ENCODE measurements at places on chromosomes 7 and 10.

GRCh38 chr10:93710333-93710909 is 8.0 kb upstream of the FRA10AC1 start:
- DNase-seq = no peak

DNA sequence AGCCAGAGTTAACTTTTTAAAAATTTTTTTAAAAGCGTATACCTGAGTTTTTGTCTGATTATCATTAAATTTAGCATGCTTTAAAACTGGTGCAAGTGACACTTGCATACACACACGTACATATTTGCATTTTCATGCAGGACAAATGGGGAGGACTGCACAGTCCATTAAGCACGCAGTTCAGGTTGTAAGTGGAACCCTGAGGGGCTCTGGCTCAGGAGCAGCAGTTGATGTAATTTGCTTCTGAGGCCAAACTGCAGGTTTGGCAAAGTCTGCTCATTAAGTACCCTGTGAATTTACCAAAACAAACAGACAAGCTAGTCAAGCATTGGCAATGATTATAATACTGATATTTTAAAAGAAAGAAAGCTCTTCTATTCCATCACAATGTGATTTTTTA is 215.8 kb upstream of the PFKP start:
- no peak for DNase-seq

- no peak for DNase-seq
Observed at GRCh38 chr7:37781156-37781555, 67.2 kb upstream of the NME8 start.

GRCh38 chr7:2870471-2870931 is 26.4 kb upstream of the GNA12 start:
- no peak for DNase-seq

DNA sequence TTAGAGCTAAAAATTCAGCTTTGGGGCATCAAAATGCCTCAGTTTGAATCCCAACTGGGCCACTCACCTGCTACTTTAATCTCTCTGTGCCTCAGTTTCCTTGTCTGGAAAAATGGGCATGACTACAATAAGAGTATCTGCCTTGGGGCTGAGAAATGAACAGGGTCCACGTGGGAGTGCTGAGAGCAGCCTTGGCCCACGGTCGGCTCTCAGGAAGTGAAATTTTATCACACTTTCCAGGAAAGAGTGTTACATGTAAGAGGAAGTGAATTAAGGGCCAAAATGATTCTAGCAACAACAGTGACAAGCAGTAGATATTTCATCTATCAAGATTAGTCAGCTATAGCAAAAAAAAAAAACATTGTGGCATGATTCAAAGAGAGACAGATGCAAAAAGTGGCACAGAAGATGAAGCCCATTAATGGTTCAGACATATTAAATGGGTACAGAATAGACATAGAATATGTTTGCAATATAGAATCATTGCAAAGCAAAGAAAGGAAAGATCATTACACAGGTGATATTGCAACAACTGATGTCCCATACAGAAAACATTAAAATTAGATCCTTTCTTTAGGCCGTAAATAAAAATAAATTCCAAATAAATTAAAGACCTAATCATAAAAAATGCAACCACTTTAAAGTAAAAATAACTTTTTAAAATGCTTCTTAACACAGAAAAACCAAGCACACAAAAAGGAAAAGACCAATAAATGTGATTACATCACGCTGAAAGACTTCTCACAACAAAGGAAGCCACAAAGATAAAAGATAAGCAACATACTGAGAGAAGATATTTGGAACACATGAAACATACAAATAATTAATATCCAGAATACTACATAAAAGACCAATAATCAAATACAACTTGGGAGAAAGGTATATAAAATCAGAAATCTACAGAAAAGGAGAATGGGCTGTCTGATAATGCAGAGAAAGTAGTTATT is 4.3 kb downstream of the TMEM273 start:
- DNase-seq = no peak

DNA sequence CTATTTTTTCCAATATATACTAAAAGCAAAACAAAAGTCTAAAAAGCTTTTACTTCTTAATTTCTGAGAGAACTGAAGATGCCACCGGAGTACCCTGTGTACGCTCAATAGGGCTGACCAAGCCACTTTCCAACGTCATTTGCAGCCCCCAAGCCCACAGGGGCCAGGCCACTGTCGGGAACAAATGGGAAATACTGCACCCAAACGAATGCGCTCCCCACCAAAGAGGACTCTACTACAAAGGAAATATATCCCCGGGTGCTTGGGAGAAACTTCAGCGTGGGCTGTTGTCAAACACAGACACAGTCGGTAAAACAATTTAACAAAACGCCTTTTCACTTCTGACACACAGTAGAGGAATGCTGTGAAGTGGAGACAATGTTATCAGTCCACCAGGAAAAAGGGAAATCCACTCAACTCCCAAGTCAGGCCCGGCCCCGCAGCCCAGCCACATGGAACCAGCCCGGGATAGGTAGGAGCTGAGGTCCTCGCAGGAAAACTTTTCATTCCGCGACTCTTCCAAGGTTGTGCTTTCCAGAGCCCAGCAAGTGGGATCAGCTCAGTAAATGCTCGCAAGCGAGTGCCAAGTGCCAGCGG is 1.4 kb downstream of the PARD3 start:
- peak; percentile 68 for DNase-seq

DNA sequence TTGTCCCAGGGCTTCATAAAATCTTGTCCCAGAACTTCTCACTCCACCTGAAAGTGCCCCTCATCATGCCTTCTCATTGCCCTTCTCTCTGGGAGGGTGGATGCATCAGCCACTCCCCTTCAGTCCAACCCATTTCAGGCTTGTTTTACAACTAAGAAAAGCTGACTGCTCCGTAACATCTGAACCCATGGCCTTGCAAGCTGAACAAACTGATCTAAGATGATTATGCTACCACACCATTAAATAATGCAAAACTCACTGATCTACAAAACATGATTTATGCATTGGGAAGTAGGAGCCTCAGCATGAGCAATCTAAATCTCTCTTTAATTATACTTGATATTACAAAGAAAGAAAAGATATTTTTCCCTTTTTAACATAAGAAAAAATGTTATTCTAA is 34.8 kb downstream of the TFPI2 start:
- DNase-seq = no peak

DNA sequence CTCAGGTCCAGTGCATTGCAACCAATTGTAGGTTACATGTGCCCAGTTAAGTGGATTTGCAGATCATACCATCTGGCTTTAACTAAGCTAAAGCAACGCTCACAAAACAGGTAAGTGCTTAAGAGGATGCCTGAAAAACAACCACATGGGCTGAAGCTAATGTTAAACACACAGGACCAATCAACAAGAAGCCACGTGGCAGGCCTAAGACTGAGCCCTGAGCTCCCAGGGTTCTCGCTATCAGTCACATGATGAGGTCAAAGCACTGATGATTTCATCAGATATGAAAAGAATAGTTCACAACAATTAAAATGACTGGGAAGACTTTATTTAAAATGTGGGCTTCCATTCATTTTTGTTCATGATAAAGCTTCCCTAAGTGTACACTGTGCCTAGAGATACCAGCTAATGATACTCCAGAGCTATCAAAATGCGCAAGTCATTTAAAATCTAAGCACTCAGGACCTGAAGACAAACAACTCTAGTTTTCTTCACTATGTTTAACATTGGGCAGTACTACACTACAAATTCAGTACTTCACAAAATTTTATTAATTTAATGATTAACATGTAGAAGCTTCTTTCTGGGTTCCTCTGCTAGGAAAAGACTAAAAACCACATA is 90.6 kb downstream of the PIP4K2A start:
- no peak for DNase-seq

DNA sequence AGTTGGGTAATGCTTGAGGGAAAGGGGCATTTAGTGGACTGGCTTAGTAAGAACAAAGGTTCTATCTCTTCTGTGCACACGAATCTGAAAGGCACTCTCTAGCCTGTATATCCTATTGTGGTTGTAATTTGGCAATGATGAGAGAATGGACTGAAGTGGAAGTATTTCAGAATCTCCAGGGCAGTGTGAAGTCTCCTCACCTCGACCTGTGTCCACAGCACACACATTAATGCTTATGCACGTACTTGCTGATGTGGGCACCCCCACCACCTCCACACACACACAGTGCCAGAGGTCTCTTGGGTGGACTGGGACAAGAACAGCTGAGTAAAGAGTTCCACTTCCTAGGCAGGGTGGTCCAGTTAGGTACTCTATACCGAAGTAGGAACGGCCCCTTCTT is 6.9 kb downstream of the SMC3 start:
- no peak for DNase-seq

GRCh38 chr10:43971981-43972380 is 323.3 kb upstream of the ZNF32 start:
- no peak for DNase-seq

DNA sequence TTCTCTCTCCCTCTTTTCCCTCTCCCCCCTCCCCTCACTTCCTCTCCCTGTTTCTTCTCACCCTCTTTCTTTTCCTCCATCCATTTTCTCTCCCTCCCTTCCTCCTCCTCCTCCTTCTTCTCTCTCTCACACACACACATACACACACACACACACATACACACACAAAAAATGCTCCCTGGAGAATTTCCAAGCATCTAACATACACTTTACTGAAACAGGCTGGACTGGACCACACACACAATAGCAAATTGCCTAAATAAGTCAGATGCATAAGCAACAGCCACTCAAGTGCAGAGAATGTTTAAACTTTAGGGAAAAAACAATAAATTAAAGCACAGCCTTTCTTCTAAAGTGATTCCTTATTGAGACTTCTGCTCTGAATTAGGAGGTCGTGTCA is 267.7 kb downstream of the FGFR2 start:
- DNase-seq = no peak

- no peak for DNase-seq
Observed at GRCh38 chr7:47094462-47094861, 487.4 kb downstream of the TNS3 start.

- no peak for DNase-seq
Observed at GRCh38 chr10:79351332-79351731, 4.1 kb downstream of the PPIF start.

DNA sequence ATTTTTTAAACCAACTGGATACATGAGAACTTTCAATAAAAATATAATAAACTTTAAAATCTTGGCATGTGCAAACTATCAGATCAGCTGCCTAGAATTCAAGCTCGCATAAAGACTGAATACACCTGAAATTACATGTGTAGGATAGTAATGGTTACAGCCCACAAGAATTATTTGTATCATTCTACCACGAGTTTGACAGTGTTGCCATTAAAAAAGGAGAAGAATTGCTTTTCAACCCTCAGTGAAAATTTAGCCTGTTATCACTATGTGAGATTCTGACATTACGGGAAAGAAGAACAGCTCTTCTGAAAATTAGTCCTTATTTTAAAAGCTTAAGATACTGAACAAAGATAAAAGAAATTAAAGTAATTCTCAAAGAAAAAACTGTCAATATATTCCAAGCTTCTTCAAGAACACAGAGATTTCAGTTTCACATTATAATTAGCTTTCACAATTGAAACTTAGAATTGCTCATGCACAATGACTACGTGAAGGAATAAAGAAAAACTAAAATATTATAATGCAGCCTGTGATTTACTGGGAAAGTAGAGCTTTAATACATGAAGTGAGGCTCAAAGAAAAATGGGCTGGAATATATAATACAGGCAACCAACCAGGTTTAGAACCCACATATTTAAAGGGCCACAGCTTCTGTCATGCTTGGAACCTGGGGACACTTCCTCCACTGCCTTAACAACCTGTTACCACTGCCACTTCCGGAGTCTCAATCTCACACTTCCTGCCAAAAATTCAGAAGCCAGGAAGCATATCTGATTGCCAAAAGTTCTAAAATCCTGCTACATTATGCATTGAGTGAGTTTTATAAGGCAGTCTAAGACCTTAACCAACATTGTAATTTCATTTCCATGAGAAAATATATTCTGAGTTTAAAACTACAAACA is 23.2 kb downstream of the TPK1 start:
- DNase-seq = no peak

DNA sequence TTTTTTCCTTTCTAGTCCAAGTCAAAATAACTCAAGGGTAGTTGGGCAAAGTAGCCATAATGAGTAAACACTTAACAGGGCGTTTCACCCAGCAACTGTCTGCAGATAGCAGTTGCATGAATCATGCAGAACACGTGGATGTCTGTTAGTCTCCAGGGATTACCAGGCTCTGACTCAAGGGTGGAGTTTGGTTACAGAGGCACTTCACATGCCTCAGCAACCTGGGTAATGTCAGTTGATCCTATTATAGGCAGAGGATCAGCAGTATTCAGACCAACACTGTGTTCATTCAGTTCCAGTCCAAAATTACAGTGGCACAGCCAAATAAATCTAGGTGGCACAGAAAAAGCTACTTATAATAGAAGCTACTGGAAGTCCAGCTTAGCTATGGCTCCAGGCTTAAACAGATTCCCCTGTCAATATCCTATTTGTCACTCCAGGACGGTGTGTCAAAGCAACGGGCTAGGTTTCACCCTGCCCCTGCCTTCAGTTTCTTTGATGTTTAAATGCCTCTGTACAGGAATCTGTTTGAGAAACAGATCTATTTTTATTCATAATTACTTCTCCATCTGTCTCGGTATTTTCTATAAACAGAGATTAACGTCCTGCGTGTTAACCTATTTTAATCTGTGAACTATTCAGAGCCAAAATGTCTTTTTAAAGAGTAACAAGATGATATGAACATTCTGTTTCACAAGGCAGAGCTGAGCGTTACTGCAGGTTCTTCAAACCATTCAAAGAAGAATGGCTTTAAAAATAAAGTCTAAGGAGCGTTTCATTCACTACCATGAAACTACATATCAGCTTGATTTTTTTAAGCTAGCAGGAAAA is 162.6 kb upstream of the AKR1E2 start:
- peak; percentile 31 for DNase-seq

GRCh38 chr10:103649654-103650423 is 156.3 kb downstream of the NEURL1 start:
- DNase-seq = no peak

DNA sequence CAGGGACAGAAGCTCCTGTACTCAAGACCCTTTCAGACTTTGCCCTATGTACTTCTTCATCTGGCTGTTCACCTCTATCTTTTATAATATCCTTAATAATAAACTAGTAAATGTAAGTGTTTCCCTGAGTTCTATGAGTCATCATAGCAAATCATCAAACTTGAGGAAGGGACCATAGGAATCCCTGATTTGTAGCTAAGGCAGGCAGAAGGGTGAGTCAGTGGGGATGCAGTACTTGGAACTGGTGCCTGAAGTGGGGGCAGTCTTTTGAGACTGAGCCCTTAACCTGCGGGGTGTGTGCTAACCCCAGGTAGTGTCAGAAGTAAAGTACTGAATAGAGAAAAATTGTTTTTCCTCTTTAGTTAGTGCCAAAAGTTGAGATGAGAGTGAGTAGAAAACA is 6.2 kb upstream of the TMEM243 start:
- no peak for DNase-seq

All from HuH-7 (cell line).